Thymus (tissue), 14 donors: ENCODE measurements at places on chromosomes 11 and 22. TPM values are rescaled to one million over a fixed set of nuclear protein-coding genes. Genes with fewer than 3 reads are reported as not detected.

FXYD6 gene
- total RNA-seq, result 25.7 TPM

ANO3 gene
- 0.09 TPM for total RNA-seq

FJX1 gene
- 3.8 TPM for total RNA-seq

ANO1 gene
- total RNA-seq, result 0.38 TPM

MDK gene
- 149 TPM for total RNA-seq

MMP12 gene
- total RNA-seq, result 10.8 TPM

ALDH3B1 gene
- 1.3 TPM for total RNA-seq

SYCE3 gene
- 0.19 TPM for total RNA-seq

VWA5A gene
- total RNA-seq, result 6.0 TPM

KCNE3 gene
- total RNA-seq, result 2.9 TPM

ANAPC15 gene
- 89.9 TPM for total RNA-seq

LRRN4CL gene
- 0.80 TPM for total RNA-seq

DDX25 gene
- total RNA-seq, result 0.80 TPM

CKAP5 gene
- 46.9 TPM for total RNA-seq

FADS1 gene
- total RNA-seq, result 12.9 TPM

MS4A1 gene
- 27.5 TPM for total RNA-seq

LGALS12 gene
- 0.71 TPM for total RNA-seq

CALCA gene
- 0.61 TPM for total RNA-seq

LZTR1 gene
- total RNA-seq, result 14.7 TPM

TPP1 gene
- total RNA-seq, result 14.5 TPM

HMOX1 gene
- 32.2 TPM for total RNA-seq

PPFIBP2 gene
- total RNA-seq, result 6.0 TPM

SLC15A3 gene
- 17.5 TPM for total RNA-seq

RIMBP3B gene
- 0.85 TPM for total RNA-seq

RTL10 gene
- total RNA-seq, result 19.2 TPM

KRTAP5-10 gene
- not detected for total RNA-seq

OR51B2 gene
- not detected for total RNA-seq

OR5A1 gene
- total RNA-seq, result not detected

CRYBB3 gene
- 0.09 TPM for total RNA-seq

NEFH gene
- 0.99 TPM for total RNA-seq

LRRC56 gene
- total RNA-seq, result 0.47 TPM

MN1 gene
- 0.47 TPM for total RNA-seq

NTM gene
- 0.47 TPM for total RNA-seq

MMP7 gene
- 3.3 TPM for total RNA-seq

IGLL5 gene
- 2.3 TPM for total RNA-seq

OR5B21 gene
- total RNA-seq, result not detected

FDXACB1 gene
- 3.7 TPM for total RNA-seq

MRE11 gene
- 26.8 TPM for total RNA-seq

CRY2 gene
- total RNA-seq, result 9.9 TPM

RBMXL2 gene
- total RNA-seq, result 0.09 TPM

TBX1 gene
- 0.05 TPM for total RNA-seq

CHADL gene
- 1.7 TPM for total RNA-seq

OR4C16 gene
- total RNA-seq, result not detected

PKDREJ gene
- total RNA-seq, result not detected

HEPHL1 gene
- 0.14 TPM for total RNA-seq

MS4A3 gene
- 7.8 TPM for total RNA-seq

MRGPRE gene
- total RNA-seq, result not detected

ZDHHC8 gene
- 7.2 TPM for total RNA-seq

MYO18B gene
- total RNA-seq, result 13.8 TPM

TP53I11 gene
- 6.1 TPM for total RNA-seq

FXYD2 gene
- total RNA-seq, result 78.9 TPM

MPZL2 gene
- total RNA-seq, result 18.1 TPM

SMC1B gene
- total RNA-seq, result 0.19 TPM

CSNK2A3 gene
- 1.5 TPM for total RNA-seq

P2RX3 gene
- 0.76 TPM for total RNA-seq

RTN4R gene
- total RNA-seq, result 3.2 TPM
